Smooth muscle cell of the umbilical artery (primary cell): ENCODE measurements at places on chromosomes 1 and 21. TPM values are rescaled to one million over a fixed set of nuclear protein-coding genes. Genes with fewer than 3 reads are reported as not detected.

Gene GBP3
- total RNA-seq: 7.1 and 49.6 TPM in 2 replicates

Gene SH2D1B
- total RNA-seq: not detected in 2 replicates

Gene TIE1
- total RNA-seq: 1.2 and 9.2 TPM in 2 replicates

Gene GSTM1
- 0.51 and 9.8 TPM in 2 replicates for total RNA-seq

Gene OR10K2
- total RNA-seq: not detected in 2 replicates

Gene NFASC
- total RNA-seq: 10.1 and 35.9 TPM in 2 replicates
